Pancreas (tissue), 10 donors: ENCODE measurements at places on chromosomes 7 and 10.

GRCh38 chr7:48299580-48300169 is 128.4 kb downstream of the ABCA13 start:
- DNase-seq = peak; percentile 42

- no peak for DNase-seq
These were observed 99.3 kb upstream of the CTBP2 start for GRCh38 chr10:125259651-125260050.

DNA sequence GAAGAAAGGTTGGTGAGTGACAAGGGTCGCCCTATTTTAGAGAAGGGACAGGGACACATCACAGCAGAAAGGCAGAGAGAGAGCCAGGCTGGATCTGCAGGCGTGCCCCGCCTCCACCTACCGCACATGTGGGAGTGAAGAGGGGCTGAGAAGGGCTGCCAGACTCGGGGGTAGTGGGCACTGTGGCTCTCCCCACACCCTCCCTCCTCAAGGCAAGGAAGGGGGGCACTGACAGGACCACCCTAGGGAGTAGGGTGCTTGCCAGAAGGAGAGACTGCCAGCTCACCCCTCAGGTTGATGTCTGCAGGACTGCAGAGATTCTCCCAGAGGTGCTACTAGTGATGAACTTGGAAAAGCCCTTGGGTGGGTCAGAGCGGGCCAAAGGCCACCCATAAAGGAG is 62.8 kb upstream of the ZRANB1 start:
- DNase-seq = no peak

DNA sequence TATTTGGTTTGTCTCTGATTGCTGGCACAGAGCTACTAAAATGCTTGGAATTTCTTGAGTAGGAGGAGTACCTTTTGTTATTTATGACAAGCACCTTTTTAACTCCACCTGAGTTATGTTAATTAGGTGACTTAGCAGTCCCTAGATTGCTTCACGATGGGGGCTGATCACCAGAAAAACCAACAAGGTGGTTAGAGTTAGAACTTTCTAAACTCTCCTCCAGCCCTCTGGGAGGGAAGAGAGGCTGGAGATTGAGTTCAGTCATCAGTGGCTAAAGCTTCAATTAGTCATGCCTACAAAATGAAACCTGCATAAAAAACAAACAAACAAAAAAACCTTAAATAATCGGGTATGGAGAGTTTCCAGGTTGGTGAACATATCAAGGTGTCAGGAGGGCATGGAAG is 23.6 kb upstream of the ING3 start:
- no peak for DNase-seq

DNA sequence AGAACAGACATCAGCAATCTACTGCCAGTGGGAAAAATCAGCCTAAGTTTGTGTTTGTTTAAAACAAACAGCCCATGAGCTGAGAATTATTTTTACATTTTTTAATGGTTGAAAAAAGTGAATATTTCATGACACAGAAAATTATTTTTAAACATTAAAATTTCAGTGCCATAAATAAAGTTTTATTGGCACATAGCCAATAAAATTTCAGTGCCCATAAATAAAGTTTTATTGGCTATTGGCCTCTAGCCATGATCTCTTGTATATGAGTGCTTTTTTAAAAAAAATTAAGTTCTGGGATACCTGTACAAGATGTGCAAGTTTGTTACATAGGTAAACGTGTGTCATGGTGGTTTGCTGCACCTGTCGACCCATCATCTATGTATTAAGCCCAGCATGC is 305.9 kb downstream of the HPSE2 start:
- DNase-seq = no peak

GRCh38 chr10:8912108-8912507 is 857.6 kb downstream of the GATA3 start:
- DNase-seq = no peak

- DNase-seq = no peak
These were observed 45.2 kb upstream of the TMEM213 start for GRCh38 chr7:138752518-138753149.

- peak; percentile 57 for DNase-seq
These were observed 46.6 kb downstream of the INSIG1 start for GRCh38 chr7:155344270-155344617.

DNA sequence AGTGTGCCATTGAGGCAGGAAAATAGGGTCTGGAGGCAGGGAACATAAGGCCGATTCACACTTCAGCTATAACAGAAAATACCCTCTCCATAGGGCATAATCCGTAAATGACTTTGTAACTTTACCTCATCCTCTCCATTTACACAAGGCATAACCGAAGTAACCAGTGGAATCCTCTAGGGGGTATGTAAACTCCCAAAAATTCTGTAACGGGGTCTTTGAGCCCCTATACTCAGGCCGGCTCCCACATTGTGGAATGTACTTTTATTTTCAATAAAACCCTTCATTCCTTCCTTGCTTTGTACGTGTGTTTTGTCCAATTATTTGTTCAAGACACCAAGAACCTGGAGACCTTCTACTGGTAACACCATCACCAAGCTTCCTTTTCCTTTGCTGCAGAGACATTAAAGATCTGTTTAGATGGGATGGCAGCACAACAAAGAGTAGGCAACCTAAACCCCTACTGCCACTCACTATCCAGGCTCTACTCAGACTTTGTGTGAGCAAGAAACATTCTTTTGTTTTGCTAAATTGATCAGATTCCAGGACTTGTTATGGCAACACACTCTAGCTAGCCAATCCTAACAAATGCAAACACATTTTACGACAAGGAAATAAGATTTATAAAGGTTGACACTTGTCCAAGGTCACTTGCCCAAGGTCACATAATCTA is 99.3 kb downstream of the DGKI start:
- DNase-seq = no peak

DNA sequence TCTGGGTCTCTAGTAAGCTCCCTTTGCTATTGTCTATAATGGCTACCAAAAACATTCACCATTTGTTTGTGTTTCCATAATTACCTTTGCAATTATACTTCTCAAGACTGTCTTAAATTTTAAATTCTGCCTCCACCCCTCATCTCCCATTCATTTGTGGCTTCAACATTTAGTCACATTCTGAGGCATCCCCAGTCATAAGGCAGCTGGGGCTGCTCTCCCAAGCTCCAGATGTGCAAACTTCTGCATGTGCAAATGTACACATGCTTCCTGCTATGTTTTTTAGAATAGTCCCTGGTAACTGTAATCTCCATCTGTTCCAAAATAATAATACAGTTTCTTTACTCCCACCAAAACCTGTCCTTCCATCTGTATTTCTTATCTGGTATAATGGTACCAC is 97.3 kb downstream of the CDK6 start:
- no peak for DNase-seq

GRCh38 chr7:105206985-105207384 is 181.7 kb downstream of the SRPK2 start:
- no peak for DNase-seq

DNA sequence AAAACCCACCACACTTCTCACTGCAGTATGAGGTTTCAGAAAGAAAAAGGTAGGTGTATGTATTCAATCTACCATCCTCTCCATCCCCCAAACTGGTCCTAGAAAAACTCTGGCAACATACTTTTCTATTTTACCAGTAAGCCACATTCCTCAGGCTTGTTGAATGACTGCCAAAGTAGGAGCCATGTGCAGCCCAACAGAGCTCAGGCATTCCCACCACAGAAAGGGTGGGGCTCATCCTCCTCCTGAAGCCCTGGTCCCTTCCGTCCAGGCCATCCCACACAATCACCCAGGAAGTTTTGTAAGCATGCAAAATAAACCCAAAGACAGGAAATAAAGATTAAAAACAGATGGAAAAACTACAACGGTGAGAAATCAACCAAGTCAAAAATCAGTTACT is 57.2 kb downstream of the MAD1L1 start:
- no peak for DNase-seq

- no peak for DNase-seq
These were observed 353.5 kb downstream of the TCERG1L start for GRCh38 chr10:130958003-130958402.

DNA sequence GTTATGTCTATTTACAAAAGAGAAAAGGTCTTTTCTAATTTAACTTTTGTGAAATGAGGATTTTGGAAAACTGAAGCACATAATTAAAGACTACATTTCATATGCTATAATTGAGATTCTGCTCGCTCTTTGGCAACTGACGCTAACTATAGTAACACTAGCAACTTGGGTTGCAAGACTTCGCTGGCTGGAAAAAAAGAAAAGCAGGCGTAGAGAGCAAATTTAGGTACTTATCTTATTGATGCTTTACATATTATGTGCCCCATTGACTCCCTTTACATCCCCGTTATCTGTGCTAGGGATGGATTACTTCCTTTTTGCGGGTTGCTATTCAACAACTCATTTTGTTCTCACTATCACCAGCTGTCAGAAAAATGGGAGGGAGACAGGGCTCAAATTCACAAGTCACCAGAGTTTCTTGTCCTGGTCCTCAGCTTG is 10.5 kb downstream of the SEMA3C start:
- no peak for DNase-seq

GRCh38 chr7:148927123-148928045 is 43.3 kb upstream of the EZH2 start:
- DNase-seq = no peak

GRCh38 chr7:158236400-158236799 is 351.2 kb downstream of the PTPRN2 start:
- DNase-seq = no peak

- DNase-seq = no peak
These were observed 269.8 kb downstream of the SKAP2 start for GRCh38 chr7:26594553-26594952.

DNA sequence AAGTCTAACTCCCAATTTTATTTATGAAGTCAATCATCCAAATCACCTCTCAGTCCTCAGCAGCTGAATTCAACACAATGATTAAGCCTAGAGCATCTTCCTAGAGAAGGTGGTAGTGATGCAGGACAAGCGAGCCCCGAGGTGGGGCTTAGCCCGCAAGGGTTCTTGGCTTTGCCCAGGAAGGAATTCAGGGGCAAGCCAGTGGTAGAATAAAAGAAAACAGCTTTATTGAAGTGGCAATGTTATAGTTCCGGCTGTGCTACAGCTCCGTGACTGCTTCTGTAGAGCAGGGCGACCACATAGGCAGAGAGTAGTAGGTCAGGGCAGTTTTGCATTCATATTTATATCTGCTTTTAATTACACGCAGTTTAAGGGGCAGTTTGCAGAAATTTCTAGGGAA is 18.1 kb downstream of the IL2RA start:
- DNase-seq = no peak

DNA sequence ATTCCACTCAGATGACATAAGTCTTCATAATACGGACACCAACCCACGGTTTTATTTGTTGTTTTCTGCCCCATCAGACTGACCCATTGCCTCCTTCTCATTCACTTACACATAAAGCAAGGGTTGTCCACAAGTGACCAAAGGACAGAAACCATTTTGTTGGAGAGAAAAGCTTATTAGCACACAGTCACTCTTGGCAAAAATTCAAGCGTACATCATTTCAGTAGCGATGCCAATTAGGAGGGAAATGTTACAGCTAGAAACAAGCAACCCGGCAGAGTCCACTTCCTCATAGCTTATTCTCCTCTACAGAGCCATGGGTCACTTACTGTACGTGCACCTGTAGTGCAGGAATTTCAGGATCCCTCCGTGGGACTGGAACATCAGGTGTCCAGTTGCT is 23.0 kb downstream of the ABLIM1 start:
- DNase-seq = no peak

DNA sequence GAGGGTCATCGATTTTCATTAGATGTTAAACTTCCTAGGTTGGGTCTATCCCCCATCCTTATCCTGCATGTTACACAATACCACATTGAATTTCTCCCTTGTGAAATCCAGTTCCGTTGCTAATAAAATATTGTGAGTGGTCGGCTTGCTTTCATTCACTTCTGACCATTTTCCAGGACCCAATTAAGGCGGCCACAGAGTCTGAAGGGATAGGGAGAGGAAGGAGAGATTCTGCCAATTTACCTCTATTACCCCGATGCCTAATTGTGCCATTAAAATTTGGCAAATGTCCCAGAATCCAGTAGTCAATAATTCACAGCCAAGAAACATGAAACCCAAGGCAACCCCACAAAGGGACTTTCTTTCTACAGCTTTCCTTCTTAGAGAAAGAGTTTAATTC is 129.9 kb downstream of the IPMK start:
- no peak for DNase-seq

- DNase-seq = no peak
These were observed 26.0 kb downstream of the LARP4B start for GRCh38 chr10:905503-905902.

- no peak for DNase-seq
These were observed 16.5 kb upstream of the TRIM8 start for GRCh38 chr10:102627736-102628293.

GRCh38 chr10:27660711-27661110 is 84.9 kb downstream of the MKX start:
- no peak for DNase-seq

DNA sequence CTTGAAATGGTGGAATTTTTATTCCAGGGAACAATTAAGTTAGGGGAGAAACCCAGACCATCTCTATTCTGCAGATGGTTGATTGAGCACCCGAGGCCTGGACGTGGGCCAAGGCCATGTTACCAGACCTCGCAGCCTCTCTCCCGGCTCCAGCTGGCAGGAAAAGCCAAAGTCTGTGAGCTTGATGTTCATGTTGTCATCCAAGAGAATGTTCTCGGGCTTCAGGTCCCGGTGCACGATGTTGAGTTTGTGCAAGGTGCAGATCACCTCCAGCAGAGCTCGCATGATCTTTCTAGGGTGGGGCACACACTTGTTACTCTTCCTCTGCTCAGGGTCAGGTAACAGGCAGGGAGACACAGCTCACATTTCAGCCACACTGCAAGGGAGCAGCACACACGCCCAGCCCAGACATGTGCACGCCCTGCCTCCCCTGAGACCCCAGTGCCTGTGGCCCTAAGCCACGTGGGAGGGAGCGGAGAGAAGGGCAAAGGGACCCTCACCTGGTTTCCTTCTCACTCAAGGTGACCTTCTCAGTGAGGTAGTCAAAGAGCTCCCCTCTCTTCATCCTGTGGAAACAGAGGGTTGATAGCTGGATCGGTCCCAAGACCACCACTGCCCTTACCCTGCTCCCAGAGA is 9.5 kb downstream of the PHKG1 start:
- DNase-seq = peak; percentile 51

DNA sequence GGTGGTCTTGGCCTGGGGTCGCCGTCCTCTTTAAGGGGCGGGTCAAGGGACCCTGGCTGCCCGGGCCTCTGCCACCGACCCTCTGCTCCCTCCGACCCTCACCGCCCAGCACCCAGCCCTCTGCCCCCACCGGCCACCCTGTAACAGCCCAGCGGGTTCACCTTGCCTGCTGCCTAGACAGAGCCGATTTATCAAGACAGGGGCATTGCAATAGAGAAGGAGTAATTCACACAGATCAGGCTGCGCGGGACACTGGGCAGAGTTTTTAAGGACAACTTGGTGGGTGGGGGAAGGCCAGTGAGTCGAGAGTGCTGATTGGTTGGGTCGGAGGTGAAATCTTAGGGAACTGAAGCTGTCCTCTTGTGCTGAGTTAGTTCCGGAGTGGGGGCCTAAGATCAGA is 779 bp upstream of the ADCK2 start:
- no peak for DNase-seq
